Temporal lobe (tissue), 4 donors: ENCODE measurements at places on chromosomes 7 and 10. TPM values are rescaled to one million over a fixed set of nuclear protein-coding genes. Genes with fewer than 3 reads are reported as not detected.

SPDYE16 gene
- 0.25 TPM for total RNA-seq

GSTO2 gene
- total RNA-seq, result 1.7 TPM

BLNK gene
- total RNA-seq, result 0.25 TPM

THSD7A gene
- 30.5 TPM for total RNA-seq

GPR15LG gene
- total RNA-seq, result not detected

ZNF503 gene
- 0.98 TPM for total RNA-seq

SH2B2 gene
- 14.0 TPM for total RNA-seq

UTF1 gene
- not detected for total RNA-seq

AGFG2 gene
- 2.0 TPM for total RNA-seq

INMT gene
- total RNA-seq, result under 0.01 TPM

GFRA1 gene
- 8.6 TPM for total RNA-seq

TRIL gene
- 13.0 TPM for total RNA-seq

TBXAS1 gene
- total RNA-seq, result 1.2 TPM

ESYT2 gene
- 54.6 TPM for total RNA-seq

STOX1 gene
- total RNA-seq, result 6.4 TPM

C7orf33 gene
- total RNA-seq, result not detected

PDK4 gene
- total RNA-seq, result 6.4 TPM

PTN gene
- total RNA-seq, result 185 TPM

AGR2 gene
- 0.49 TPM for total RNA-seq
